HFF-Myc (cell line): ENCODE measurements at places on chromosomes 11 and 22.

GRCh38 chr11:130726234-130727037 is 189.8 kb downstream of the SNX19 start:
- DNase-seq = no peak

GRCh38 chr11:46896719-46897406 is 21.5 kb downstream of the LRP4 start:
- no peak for DNase-seq

- no peak for DNase-seq
Measured at GRCh38 chr11:102214623-102215022, 102.7 kb upstream of the BIRC3 start.

- DNase-seq = no peak
Measured at GRCh38 chr11:130192845-130193267, 33.3 kb downstream of the ST14 start.

DNA sequence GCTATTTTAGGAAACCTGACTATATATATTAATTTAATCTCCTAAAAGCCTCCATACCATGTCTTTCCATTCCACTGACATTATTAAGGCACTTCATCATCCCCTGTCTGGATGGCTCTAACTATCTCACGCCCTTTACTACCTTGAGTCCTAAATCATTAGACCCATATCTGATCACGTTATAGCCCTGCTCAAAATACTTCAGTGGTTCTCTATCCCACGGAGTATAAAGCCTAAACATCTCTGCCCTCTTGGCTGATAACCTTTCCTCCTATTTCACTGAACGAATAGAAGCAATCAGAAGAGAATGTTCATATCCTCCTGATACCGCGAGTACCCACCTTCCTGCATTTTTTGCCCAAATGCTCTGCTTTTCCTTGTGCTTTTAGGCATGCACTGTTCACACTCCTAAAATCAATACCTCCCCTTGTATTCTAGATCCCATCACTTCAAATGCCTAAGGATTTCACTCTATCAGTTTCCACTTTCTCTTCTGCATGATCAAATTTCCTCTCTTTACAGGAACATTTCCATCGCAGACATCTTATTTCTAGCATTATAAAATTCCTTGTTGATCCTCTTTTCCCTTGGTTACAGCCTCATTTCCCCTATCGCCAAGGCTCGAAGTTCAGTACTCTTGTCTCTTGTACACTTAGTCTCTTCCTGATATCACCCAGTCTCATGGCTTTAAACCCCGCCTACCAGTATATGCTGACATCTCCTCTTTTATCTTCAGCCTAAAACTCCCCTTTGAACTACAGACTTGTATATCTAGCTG is 45.0 kb upstream of the BIRC3 start:
- no peak for DNase-seq

- DNase-seq = no peak
Measured at GRCh38 chr11:11513422-11513821, 108.4 kb downstream of the GALNT18 start.

- DNase-seq = peak; percentile 77
Measured at GRCh38 chr11:46920755-46921154, 2.4 kb upstream of the LRP4 start.

DNA sequence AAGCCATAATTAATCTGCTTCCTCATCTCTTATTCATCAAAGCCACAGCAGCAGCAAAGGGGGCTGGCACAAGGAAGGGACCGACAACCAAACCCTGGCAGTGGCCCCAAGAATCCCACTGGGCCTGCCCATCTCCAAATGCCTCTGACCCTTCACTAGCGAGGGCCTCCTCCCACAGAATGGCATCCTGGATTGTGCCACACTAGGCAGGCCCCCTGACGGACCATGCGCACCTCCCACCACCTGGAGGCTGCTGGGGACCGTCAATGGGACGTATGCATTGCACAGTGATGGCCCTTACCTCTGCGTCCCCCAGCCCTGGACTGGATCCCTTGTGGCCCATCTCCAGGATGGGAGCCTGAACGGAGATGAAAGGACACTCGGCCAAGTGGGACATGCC is 4.1 kb upstream of the RTN4R start:
- no peak for DNase-seq

GRCh38 chr22:17303441-17303839 is 65.8 kb upstream of the CECR2 start:
- DNase-seq = no peak

DNA sequence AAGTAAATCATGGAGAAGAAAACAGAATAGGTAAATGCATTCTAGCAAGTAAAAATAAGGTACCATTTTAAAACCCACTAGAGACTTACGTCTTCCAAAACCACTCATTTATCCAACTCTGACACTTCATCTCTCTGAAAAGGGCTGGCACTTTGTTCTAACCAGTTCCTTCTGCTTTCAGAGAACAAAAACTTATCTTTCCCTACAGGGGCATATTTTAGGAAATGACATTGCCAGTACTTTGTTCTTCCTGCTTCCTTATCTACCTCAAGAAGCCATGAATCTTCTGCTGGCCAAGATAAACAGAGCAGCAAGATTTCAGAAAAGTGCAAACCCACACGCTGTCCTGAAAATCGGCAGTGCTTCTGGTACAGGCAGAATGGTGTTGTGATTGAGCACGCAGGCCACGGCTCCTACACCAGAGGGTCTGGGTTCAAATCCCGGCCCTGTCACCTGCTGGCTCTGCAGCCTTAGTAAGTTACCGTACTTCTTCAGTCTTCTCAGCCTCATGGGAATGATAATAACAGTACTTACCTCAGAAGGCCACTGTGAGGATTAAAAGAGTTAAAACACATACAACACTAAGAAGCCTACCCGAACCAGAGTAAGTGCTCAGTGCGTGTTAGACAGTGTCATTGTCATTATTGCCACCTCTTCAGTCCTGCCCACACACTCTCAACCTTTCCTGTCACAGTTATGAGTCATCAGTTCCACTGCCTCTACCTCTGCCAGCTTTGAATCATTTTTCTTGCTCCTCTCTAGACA is 11.0 kb downstream of the MPZL3 start:
- DNase-seq = no peak

DNA sequence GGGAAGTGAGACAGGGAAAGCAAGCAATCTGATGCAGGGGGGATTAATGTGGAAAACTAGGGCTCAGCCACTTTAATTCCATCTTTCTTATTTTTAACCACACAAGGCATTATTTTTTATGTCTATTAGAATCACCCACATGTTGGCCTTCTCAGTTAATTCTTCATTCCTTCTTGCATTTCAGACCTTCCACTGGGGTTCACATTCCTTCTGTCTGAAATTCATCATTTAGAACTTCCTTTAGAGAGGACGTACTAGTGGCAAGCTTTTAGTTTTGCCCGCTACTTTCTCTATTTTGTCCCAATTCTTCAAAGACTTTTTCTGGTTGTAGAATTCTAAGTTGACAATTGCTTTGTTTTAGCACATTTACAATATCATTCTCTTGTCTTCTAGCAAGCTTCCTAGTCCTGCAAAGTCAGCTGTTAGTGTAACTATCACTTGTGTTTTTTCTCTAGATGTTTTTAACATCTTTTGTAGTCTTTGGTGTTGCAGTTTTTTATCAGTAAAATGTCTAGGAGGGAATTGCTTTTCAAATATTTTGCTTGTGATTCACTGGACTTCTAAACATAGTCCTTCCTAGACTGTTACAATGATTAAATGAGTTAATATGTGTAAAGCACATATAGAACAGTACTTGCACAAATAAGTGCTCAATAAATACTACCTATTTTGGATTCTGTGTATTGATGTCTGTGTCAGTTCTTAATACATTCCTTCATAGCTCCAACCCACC is 5.5 kb upstream of the NNMT start:
- DNase-seq = no peak

GRCh38 chr11:134041791-134042696 is 26.8 kb upstream of the JAM3 start:
- no peak for DNase-seq

DNA sequence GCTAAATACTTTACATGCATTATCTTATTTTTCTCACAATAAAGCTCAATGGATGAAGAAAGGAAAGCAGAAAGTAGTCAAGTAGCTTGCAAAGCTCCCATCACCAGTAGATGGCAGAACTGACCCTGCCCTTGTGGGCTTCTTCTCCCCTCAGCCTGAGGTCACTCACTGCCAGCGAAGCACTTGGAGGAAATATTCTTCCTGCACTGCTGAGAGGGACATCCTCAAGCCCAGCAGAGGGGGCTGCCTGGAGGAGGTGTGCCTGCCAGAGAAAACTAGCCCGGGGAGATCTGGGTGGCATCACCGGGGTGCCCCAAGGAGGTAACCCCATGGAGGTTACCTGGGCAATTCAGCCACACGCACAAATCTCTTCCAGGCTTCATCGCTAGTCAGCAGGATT is 6.6 kb downstream of the APOL4 start:
- DNase-seq = no peak

DNA sequence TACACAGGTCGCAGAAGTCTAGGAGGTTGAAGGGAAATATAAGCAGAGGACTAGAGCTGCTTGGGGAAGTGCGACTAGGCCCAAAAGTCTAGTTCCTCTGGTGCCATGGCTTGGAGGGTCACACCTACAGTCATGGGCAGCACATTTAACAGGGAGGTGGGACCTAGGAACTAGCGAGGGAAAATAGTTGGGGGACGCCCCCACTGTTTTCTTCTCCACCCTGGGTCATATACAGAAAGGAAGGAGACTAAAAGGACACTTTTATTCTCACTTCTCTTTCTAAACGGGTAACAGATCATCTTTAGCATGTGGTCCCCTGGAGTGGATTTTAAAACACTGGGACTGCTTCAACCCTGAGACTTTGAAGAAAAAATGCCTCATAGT is 16.6 kb downstream of the APIP start:
- DNase-seq = no peak

GRCh38 chr11:133895551-133895950 is 50.2 kb upstream of the SPATA19 start:
- DNase-seq = no peak

DNA sequence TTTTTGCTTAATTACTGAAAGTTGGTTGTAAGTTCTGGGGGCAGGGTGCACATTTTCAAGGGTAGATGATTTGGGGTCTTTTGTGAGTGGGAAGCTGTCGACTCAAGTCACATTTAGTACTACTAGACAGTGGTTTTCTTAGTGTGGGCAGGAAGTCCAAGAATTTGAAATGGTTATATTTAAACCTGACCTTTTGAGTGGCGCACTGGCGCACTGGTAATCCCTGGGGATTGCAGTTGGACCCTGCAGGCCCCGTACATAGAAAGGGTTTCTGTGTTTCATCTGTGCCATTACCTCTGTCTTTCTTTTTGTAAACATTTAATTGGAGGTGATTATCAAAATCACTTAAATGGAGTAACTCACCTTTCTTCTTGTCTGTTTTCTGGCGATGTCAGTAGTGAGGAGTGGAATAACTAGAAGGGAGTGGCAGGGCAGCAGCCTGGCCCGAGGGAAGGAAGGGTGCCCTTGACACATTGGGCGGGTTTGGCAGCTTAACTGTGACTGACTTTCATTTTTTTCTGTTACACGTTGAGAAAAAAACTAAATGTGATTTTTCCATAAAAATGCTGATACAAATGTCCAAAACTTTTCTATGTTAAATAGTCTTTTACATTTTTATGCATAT is 101.8 kb upstream of the GAL start:
- DNase-seq = no peak
